Liver (tissue), 10 donors: ENCODE measurements at places on chromosomes 1 and 21.

DNA sequence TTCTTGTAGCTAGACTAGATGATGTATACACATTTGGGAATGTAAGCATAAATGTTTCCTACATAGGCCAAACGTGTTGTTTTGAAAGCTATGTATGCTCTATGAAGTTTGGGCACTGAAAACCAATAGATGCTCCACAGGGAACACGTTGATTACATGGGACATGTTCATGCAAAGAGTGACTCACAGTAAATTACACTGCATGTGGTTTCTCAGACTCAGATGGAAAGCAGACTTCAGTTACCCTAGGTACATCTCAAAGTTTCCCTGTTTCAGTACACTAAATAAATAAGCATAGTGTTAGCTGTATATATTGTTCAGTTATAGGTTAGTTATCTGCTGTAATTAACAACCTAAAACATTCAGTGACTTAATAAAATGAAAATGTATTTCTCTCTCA lies 301.9 kb upstream of the RUNX1 start:
- no peak for DNase-seq

GRCh38 chr1:226001963-226002666 lies 3.0 kb upstream of the SDE2 start:
- DNase-seq = no peak

GRCh38 chr21:44399151-44399954 lies 45.9 kb downstream of the TRPM2 start:
- no peak for DNase-seq

GRCh38 chr21:37742532-37742931 lies 173.7 kb downstream of the KCNJ6 start:
- no peak for DNase-seq
